ENCODE measurements at places on chromosomes 12 and 14.

GRCh38 chr14:46054526-46054925 is 597.1 kb downstream of the RPL10L start:
- DNase-seq = no peak

- DNase-seq = no peak
Measured at GRCh38 chr12:108788911-108789310, 57.6 kb upstream of the CORO1C start.

GRCh38 chr12:56229916-56230431 is at the start of gene SLC39A5:
SLC39A5 (plus strand) TSS chr12:56230051; CDS start chr12:56231275, 1,224 bp downstream.
- no peak for DNase-seq

- no peak for DNase-seq
Measured at GRCh38 chr12:71710276-71711125, 24.6 kb downstream of the TMEM19 start.

DNA sequence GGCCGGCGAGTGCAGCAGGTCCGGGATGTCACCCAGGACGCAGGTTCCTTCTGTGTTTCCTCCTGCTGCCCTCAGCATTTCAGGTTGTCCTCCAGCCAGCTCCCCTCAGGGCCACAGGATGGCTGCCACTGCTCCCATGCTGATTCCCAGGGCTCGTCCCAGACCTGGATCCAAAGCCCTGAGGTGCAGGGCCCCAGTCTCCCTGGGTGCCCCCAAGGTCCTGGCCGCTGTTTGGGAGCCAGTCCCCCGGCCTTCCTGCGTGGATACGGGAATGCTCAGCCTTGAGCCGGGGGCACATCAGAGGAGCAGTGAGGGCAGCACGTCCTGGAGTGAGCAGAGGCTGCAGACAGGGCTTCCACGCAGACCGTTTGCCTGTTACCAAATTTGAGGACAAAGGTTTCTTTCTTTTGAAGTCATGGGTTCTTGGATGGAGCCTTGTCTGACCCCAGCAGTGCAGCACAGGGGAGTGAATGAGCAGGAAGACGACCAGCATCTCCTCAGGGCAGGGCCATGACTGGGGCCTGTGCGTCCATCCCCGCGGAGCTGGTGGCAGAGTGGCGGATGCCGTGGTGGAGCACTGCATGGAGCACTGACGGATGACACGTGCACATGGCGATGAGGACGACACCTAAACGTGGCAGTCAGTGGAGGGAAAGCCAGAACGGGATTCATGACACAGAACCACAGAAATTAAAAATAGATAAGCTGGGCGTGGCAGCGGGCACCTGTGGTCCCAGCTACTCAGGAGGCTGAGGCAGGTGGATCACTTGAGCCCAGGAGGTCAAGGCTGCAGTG is 12.5 kb upstream of the CACNA2D4 start:
- no peak for DNase-seq
